ENCODE measurements at places on chromosomes 4 and X. TPM values are rescaled to one million over a fixed set of nuclear protein-coding genes. Genes with fewer than 3 reads are reported as not detected.
A peak's percentile ranks its signal among the peaks of the same experiment; 100 is the strongest.

DNA sequence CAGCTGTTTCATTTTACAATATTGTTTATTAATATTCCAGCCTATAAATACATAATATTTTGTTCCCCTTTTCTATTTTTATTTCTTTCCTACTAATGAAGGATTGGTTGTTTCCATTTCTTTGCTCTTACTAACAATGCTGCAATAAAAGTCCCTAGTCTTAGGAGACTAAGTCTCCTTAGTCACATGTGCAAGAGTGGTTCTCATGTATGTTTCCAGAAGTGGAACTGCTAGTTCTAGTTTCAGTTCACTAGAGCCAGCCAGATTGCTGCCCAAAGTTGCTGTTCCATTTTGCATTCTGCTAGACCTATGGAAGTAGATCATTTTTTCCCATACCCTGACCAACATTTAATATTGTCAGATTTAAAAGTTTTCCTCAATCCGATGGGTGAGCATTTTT lies 44.3 kb downstream of the CNGA1 start:
- no peak for DNase-seq

The DCAF8L2 gene
- not detected for total RNA-seq

- DNase-seq: peak; percentile 18
Measured at GRCh38 chr4:184444215-184444952, 30.0 kb downstream of the IRF2 start.

DNA sequence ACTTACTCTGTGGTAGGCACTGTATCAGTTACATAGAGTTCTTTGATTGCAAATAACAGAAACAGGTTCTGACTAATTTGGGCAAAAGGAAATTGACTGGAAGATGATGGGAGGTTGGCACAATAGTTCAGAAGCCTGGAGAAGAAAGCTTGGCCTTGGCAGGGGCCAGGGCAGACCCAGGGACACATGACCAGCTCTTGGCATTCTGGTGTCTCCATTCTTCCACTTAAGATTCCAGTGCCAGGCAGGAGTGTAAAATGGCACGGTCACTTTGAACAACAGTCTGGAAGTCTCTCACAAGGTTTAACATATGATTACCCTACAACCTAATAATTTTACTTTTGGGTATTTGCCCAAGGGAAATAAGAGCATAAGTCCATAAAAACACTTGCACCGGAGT lies 175.9 kb downstream of the BCOR start:
- DNase-seq: no peak

- peak; percentile 67 for DNase-seq
Measured at GRCh38 chr4:10045481-10045880, 24.2 kb upstream of the SLC2A9 start.

GRCh38 chr4:112557676-112558411 lies 41.9 kb upstream of the NEUROG2 start:
- DNase-seq: no peak

The RCHY1 gene
- total RNA-seq: 25.1 TPM

- DNase-seq: no peak
Measured at GRCh38 chr4:85512446-85513205, 37.7 kb downstream of the ARHGAP24 start.

DNA sequence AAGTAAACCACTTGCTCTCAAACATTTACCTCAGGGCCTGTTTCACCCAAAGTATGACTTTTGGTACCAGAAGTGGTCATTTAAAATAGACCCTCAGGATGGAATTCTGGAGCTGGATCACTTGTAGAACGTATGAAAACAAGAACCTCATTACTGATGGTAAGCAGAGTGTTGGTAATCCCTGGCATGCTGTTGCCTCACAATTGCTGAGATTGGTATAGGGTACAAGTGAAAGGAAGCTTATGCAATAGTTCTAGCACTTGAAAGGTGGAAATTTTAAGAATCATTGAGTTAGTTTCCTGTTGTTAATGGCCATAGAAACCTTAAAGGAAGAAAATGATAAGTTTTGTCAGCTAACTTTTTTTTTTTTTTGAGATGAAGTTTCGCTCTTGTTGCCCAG lies 22.3 kb upstream of the THOC2 start:
- DNase-seq: no peak

The CLDN34 gene
- total RNA-seq: not detected

The COL4A6 gene
- total RNA-seq: 56.8 TPM

DNA sequence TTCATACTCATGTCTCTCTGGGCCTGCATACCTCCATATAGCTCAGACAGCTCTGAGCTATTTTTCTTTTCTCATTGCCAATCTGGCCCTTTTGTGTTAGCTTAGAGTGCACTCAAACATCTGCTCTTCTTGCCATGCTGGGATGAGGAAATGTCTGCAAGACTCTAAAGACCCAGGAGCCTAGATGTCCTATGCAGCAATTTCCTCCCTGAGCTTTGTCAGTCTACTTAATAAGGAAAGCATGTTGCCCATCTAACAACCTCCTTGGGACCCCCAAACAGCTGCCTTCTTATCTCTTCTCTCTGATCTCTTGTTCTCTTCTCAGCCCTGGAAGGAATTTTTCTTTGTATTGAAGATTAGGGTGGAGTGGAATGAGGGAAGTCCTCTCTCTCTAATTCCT lies 69.2 kb downstream of the UCHL1 start:
- DNase-seq: no peak

DNA sequence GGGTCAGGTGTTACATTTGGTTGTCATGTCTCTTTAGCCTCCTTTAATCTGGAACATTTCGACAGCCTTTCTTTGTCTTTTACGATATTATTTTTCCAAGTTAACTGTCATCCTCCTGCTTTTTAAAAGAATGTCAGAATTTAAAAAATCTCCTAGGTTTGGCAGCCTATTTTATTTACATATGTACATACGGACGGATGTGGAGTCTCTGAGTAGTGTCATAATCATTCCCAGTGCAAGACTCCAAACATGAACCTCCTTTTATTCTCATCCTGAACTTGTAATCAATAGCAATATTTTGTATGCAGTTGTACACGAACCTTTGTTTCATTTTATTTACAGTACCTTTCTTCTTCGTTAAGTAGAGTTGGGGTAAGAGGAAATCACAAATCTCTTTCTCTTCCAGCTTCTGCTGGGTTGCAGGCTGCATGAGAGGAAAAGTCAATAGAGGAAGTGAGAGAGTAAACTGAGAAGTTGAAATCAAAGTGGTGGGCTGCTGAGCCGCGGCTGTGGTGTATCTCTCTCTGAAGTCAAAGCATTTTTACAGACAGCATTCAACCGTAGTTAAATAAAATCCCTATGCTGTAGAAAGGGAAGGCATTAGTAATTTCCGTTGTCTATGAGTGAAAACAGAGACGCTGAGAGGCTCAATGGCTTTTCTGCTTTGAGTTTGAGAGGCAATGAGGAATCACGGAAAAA lies 53.9 kb upstream of the RPS6KA3 start:
- DNase-seq: no peak

- DNase-seq: no peak
Measured at GRCh38 chr4:138961129-138961528, 54.5 kb upstream of the NOCT start.

- DNase-seq: no peak
Measured at GRCh38 chr4:113056318-113056717, 6.9 kb downstream of the ANK2 start.

The CXCR3 gene
- not detected for total RNA-seq

GRCh38 chr4:146033149-146033548 lies 94.5 kb upstream of the ZNF827 start:
- DNase-seq: peak; percentile 37

DNA sequence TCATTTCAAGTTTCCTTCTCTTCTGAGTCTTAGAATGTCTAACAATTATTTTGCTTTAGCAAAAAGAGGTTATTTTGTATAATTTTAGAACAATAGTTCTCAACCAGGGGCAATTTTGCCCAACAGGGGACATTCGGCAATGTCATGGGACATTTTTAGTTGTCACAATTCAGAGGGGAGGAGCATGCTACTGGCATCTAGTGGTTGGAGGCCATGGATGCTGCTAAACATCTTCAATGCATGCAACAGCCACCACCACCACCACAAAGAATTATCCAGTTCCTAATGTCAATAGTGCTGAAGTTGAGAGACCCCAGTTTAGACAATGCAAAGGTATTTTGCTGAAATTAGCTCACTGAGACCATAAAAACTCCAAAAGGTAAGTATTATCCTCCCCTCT lies 122.5 kb downstream of the ARHGAP6 start:
- no peak for DNase-seq

GRCh38 chrX:22237479-22237878 lies 35.2 kb upstream of the CBLL2 start:
- DNase-seq: no peak

- DNase-seq: no peak
Measured at GRCh38 chrX:9342561-9343051, 122.3 kb upstream of the TBL1X start.

- peak; percentile 46 for DNase-seq
Measured at GRCh38 chrX:107823456-107823855, 2.2 kb upstream of the MID2 start.

All from mammary epithelial cell (primary cell).